ENCODE measurements at places on chromosomes 4 and X.

DNA sequence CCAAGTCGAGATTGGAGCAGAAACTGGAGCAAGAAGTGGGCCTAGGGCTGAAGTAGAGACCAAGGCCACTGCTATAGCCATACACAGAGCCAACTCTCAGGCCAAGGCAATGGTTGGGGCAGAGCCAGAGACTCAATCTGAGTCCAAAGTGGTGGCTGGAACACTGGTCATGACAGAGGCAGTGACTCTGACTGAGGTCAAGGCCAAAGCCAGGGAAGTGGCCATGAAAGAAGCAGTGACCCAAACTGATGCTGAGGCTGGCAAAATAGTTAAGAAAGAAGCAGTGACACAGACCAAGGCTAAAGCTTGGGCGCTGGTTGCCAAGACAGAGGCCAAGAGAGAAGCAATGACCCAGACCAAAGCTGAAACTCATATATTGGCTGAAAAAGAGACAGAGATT is 3.5 kb downstream of the ARMCX4 start:
- DNase-seq, result no peak

DNA sequence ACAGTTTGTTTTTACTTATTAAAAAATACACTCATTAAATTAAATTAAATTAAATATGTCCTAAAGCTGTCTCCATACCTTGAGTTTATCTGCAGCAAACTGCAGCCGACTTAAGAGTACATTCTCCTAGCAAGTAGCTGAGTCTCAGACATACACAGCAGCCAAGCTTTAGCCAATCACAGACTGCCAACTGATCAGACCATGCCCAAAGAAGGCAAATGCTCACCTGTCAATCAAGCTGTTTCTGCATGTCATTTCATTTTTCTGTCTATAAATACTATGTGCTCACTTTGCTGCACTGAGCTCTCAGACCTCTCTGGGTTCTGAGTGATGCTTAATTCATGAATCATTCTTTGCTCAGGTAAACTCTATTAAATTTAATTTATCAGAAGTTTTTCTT is 280.9 kb upstream of the EPHA5 start:
- no peak for DNase-seq

DNA sequence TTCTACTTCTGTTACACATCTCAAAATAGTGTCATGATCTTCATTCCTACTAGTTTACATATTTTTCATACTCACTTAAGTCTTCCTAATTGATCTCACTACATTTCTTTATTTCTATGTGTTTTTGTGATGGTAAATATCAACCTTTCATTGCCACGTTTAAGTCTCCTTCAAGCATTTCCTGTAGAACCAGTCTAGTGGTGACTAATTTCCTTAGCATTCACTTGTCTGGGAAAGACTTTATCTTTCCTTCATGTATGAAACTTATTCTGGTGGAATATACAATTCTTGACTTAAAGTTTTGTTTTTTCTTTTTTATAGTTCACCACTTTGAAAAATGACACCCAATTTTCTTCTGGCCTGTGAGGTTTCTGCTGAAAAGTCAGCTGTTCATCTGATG is 181.4 kb upstream of the NEIL3 start:
- no peak for DNase-seq

DNA sequence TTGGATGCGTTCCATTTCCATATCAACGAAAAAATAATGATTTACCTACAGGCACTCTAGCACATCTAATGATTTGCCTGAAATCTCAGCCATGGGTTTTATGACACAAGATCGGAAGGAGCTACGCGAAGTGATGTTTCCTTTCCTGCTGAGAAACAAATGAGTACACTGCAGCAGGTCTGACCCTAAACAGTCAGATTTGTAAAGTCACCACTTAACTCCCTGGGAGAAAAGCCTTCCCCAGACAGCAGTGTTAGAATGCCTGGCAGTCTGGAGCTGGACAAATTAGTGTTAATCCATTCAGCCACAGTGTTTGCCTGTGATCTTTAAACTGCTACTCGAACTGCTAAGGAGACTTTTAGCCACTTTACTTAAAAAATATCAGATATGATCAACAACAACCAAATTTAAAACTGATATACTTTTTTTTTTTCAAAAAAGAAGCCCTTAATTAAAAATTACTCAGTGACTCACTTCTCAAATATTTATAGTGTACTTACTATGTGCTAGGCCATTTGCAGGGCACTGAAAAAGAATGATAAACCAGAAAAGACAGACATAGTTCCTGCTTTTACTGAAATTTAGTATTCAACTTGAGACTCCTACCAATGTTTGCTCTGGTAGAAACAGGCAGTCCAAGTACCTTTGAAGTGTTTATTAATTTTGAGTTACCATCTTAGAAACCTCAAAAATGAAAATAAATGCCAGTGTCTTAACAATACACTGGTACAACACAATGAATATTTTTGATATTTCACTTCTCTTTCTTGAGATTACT is 104.5 kb downstream of the SHISA3 start:
- no peak for DNase-seq

DNA sequence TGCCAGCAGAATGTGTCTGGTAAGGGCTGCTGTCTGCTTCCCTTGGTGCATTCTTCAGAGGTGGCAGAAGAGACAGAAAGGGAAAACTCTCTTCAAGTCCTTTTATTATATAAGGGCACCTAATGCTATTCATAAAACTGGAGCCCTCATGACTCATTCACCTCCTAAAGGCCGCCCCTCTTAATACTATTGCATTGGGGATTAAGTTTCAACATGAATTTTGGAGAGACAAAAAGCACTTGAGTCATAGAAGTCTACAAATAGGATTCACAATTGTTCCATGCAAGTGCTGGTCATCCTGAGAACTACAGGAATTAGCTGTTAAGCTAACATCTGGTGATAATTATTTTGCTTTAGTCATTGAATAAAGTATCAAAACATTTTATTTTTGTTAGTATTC is 349.5 kb downstream of the HS3ST1 start:
- no peak for DNase-seq

GRCh38 chr4:83107631-83108030 is 6.9 kb downstream of the PLAC8 start:
- peak; percentile 53 for DNase-seq

DNA sequence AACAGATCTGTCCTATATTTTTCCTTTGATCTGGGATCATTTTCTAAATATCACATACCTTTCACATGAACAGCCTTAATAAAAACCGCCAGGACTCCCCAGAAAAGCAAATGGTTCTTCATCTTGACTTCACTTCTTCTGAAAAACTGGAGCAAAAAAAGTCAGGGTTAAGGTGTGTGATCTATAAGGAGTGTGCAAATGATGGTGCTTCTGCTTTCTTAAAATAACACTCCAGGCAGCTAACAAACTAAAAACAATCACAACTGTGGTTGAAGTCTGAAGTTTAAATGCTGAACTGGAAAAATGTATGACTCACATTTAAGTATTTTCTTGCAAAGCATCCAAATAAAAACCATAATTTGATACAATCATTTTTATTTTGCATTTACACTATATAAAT is at the start of gene JCHAIN:
Gene JCHAIN (minus strand): TSS at position 140 of the 400 bp plus-strand sequence. CDS start 18 bp downstream, at position 122.
- no peak for DNase-seq

DNA sequence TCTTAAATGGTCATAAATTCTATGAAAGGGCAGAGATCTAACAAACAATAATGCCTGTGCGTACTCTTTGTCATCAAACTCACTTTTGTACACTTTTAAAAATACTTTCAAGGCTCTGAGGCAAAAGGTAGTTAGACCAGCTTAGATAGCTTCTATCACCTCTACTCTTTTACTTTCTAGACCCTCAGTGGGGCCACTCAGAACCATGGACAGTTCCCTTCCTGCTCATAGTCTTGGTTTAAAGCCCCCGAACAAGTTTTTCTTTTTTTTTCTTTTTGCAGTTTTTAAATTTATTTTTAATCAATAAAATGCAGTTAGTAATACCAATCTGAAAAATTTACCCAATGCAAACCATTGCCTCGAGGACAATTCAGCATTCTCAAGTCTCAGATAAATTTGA is 460.5 kb upstream of the CNKSR2 start:
- no peak for DNase-seq

DNA sequence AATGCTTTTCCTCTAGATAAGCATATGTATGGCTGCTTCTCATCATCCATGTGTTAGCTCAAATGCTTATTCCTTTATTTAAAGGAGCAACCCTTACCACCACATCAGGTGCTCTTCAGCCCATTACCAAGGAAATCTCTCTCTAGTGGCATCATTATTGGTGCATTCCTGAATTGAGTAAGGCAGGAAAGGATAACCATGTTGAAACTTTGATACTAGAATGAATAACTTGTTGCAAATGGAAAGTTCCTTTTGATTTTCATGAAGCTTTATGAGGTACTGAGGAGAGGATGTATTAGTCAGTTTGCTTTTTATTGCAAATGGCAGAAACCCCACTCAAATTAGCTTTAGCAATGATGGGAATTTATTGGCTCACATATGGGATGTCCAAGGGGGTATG is 212.3 kb upstream of the FGF13 start:
- DNase-seq, result no peak

DNA sequence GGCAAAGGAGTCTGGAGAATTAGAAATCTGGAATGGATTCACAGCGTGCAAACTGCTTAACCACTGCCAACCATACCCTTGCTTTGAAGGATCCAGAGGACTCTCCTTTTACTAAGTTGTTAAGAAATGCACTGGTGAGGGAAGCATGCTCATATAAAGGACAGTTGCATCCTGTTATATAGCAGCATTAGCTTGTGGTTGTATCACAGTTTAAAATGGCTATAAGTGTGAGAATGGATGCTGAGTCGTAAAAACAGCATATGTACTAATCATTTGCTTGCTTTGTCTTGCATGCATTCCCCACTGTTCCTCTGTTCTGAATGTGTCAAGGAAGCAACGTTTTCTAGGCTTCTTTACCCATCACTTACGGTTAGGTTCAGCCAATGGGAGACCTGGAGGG is 101.1 kb downstream of the CXCL13 start:
- DNase-seq, result no peak

GRCh38 chr4:185207466-185207865 is 1.9 kb upstream of the SNX25 start:
- no peak for DNase-seq

DNA sequence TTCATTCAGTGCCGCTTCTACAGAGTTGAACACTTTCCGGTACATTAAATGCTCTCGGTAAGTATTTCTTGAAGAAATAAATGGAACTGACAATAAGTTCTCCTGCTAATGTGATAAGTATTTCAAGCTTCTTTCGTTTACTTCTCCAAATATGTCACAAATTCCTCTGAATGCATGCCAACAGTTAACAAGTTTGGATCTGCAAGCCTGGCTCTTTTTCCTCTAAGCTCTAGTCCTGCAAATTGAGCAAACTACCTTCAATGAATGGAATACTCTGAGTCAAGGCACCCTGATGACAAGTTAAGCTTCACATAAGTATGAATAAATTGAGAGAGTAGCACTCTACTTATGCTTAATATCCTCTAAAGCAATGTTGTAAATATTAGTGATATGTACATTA is 403.6 kb downstream of the PDGFC start:
- no peak for DNase-seq

DNA sequence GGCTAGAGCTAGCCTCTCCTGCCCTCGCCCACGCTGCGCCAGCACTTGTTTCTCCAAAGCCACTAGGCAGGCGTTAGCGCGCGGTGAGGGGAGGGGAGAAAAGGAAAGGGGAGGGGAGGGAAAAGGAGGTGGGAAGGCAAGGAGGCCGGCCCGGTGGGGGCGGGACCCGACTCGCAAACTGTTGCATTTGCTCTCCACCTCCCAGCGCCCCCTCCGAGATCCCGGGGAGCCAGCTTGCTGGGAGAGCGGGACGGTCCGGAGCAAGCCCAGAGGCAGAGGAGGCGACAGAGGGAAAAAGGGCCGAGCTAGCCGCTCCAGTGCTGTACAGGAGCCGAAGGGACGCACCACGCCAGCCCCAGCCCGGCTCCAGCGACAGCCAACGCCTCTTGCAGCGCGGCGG is at the start of gene AR:
Gene AR (plus strand): TSS at position 204 of the 400 bp plus-strand sequence. CDS start 1,126 bp downstream, outside the sequence.
- DNase-seq, result no peak

DNA sequence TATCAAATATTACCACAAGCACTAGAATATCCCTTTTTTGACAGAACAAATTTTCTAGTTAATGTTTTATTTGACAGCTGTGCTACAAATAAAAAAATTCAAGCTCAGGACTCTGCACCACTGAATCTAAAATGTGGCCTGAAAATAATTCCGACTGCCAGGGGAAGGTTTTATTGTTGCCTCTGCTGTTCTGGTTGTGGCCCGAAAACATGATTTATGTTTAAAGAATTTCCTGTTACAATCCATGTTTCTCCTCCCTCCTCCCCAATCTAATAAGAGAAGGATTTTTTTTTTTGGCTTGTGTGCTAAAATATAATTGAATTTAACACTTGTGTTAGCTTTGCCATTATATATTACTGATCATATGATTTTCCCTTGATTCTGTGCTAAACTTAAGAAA is 227.8 kb downstream of the DCLK2 start:
- no peak for DNase-seq

GRCh38 chrX:37754516-37754915 is 25.3 kb upstream of the CYBB start:
- DNase-seq, result no peak

DNA sequence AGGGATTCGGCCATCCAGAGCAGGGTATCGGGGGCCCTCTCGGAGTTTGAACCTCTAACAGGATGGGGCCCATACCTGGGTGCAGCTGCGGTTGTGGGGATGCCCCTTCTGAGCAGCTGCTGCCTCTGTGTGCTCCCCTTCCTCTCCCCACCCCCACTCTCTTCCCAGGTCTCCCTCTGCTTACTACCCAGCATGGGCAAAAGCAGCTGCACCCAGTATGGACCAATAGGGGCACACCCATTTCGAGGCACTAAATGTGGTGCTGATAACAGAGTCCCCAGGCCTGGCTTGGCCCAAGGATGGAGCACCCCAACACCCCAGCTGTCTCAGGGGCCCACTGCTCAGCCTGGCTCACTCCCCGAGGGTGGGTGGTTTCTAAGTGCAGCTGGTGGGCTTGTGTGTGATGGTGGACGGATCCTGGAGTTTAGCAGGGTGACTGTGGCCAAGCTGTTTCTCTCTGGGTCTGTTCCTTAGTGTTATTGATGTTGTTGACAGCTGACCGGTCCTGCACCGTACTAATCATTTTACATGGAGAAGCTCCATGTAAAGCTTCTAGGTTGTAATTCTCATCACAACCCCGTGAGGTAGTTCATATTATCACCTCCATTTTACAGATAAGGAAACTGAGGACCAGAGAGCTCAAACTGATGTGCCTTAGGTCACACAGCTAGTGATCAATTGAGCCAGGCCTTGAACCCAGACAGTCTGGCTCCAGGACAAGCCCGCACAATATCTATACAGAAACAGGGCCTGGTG is 13.1 kb upstream of the KIAA0232 start:
- DNase-seq, result no peak

DNA sequence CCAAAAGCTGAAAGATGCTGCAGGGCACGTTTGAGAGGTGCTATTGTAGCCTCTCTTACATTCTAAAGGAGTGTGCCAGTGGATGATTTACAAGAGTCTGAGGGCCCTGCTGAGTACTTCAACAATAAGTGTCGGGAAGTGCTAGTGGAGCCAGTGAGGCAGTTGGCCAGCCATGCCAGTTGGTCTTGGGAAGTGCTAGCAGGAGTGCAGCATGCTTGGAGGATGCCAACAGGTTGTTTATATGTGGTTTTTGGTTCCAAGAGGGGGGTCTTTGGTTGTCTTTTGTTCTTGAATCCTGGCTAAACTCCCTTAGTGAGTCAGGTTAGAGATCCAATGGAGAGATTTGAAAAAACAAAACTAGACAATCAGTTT is 335.3 kb downstream of the PABPC4L start:
- no peak for DNase-seq

Data from activated CD8-positive, alpha-beta memory T cell treated with anti-CD3 and anti-CD28 coated beads, Interleukin-2, amount 50 U/mL, for 4 hours (primary cell).